DMS53 (cell line): ENCODE measurements at places on chromosomes 11 and 22.

- no peak for DNase-seq
Observed at GRCh38 chr11:57735619-57736298, 5.5 kb upstream of the SELENOH start.

DNA sequence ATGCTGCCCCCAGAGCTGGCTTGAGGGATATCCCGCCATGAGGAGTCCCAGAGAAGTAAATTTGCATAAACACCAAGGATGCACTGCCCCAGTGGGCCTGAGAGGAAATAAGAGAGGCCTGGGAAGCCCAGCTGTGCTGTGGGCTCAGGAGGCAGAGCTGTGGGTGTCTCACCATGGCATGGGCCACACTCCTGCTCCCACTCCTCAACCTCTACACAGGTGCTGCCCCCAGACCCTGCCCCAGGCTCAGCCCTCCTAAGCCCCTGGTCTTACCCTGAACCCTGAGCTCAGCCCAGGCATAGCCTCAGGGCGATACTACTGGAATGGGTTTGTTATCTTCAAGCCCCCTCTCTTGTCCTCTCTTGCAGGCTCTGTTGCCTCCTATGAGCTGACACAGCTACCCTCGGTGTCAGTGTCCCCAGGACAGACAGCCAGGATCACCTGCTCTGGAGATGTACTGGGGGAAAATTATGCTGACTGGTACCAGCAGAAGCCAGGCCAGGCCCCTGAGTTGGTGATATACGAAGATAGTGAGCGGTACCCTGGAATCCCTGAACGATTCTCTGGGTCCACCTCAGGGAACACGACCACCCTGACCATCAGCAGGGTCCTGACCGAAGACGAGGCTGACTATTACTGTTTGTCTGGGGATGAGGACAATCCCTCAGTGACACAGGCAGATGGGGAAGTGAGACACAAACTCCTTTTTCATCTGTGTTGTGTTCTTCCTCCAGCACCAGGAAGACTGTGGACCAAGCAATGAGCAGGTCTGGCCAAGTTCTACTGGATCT, 59.9 kb downstream of the GGTLC2 start:
- no peak for DNase-seq

GRCh38 chr22:36797911-36798673, 18.7 kb downstream of the PVALB start:
- DNase-seq, result no peak

DNA sequence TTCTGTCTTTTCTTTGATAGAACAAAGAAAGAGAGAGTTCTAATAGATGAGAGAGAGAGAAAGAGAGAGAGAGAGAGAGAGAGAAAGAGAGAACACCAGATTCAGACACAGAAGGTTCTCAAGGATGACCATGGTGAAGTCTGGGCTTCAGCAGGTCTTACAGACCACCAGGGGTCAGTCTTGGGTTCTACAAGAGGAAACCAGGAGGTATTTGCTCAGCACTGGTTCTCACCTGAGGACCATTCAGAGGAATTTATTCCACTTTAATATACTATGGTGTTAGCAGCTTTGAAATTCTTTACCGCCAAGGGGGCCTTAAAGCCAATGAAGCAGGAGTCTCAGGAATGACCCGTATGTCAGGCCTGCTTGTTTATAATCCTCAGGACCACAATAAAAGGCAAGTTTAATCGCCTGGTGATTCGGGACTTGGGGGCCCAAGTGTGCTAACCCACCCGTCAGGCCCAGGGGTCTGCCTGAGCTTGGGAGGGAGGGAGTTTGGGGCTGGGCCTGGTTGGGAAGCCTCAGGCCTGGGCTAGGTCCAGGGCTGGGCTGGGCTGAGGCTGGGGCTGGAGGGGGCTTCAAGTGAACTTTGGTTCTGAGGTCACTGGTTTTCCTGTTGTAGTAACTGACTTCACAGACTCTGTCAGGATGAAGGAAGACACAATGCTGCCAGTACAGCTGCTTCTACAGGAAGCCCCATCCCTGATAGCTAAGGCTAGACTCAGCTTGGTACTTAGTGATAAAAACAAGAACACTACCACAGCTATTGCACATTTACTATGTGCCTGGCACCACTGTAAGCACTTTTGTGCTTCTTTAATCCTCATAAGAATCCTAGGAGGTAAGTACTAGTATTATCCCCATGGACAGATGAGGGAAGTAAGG, 179.2 kb upstream of the ZBED5 start:
- peak; percentile 93 for DNase-seq

GRCh38 chr11:108758458-108758857, 93.6 kb downstream of the DDX10 start:
- no peak for DNase-seq

- DNase-seq, result peak; percentile 69
Observed at GRCh38 chr11:93198215-93198845, 539 bp upstream of the SLC36A4 start.

GRCh38 chr22:36191106-36191836, 10.3 kb downstream of the APOL4 start:
- no peak for DNase-seq

GRCh38 chr22:48906216-48906835, 921.3 kb downstream of the BRD1 start:
- DNase-seq, result no peak

DNA sequence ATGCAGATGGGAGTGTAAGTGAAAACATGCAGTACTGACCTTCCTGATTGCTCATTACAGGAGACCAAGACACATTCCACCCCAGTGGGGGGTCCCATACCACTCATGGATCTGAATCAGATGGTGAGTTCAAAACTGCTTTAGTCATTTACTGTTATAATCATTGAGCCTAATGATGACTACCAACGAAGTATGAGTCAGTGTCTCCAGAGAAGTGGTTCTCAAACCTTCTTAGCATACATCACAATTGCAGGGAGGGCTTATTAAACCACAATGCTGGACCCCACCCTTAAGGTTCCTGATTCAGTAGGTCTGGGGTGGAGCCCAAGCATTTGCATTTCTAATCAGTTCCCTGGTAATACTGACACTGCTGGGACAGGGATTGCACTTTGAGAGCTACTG, 75.8 kb downstream of the CD44 start:
- DNase-seq, result no peak

DNA sequence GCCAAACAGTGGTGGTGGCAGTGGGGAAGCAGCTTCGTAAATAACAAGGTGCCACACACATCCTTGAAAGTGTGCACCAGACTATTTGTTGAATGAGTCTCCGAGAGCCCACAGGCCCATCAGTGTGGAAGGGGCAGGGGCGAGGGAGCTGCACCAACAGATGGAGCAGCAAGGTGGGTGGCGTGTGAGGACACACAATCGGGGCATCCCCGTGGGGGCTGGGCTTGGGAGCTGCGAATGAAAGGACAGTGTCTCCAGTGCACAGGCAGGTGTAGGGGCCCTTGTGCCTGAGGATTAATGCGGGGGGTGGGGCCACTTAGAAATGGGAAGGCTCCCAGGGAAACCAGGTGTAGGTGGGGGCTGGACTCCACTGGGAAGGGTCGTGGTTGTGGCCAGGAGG, 2.8 kb downstream of the NRXN2 start:
- DNase-seq, result no peak

GRCh38 chr11:117819096-117820040, 5.2 kb downstream of the FXYD2 start:
- peak; percentile 93 for DNase-seq

- DNase-seq, result peak; percentile 68
Observed at GRCh38 chr11:71372693-71373657, 75.2 kb downstream of the DHCR7 start.

DNA sequence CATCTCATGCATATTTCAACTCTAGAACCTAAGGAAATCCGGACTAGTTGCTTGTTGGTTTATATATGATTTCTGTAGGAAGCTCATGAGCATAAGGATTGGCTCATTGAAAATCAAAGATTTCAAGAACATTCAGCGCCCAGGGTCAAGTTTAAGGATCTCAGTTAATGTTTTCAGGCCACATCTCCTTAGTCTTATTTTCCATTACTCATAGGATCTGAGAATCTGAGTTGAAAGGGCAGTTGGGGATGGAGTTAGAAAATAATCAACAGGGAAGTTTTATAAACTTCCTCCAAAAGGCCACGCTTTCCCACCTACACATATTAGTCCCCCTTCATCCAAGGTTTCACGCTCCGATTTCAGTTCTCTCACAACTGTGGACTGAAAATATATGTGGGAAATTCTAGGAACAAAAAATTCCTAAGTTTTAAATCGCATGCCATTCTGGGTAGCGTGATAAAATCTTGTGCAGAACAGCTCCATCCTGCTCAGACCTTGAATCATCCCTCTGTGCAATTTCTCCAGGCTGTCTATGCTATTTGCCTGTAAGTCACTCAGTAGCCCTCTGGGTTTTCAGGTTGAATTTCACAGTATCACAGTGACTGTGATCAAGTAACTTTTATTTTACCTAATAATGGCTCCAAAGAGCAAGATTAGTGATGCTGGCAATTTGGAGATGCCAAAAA, 160.2 kb downstream of the KIRREL3 start:
- no peak for DNase-seq

GRCh38 chr11:110951037-110951949, 239.1 kb upstream of the ARHGAP20 start:
- DNase-seq, result peak; percentile 27

GRCh38 chr11:27477243-27477642, 4.7 kb upstream of the LGR4 start:
- no peak for DNase-seq

- no peak for DNase-seq
Observed at GRCh38 chr11:36212564-36213392, 76.4 kb downstream of the COMMD9 start.

DNA sequence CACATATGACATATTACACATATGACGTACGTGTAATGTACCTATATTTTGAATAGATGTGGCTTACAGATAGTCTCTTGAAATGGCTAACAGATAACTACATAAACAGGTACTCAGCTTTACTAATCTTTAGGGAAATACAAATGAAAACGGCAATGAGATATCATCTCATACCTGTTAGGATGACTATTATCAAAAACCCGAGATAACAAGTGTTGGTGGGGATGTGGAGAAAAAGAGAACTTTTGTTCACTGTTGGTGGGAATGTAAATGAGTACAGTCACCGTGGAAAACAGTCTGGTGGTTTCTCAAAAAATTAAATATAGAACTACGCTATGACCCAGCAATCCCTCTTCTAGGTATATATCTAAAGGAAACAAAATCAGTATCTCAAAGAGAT, 247.6 kb downstream of the ETS1 start:
- DNase-seq, result no peak

GRCh38 chr22:28029201-28029948, 110.3 kb upstream of the PITPNB start:
- peak; percentile 88 for DNase-seq

GRCh38 chr11:25432376-25432775, 899.6 kb upstream of the ANO3 start:
- no peak for DNase-seq

GRCh38 chr11:122803716-122804115, 34.6 kb upstream of the CRTAM start:
- no peak for DNase-seq

- peak; percentile 49 for DNase-seq
Observed at GRCh38 chr11:35274909-35275785, 136.2 kb downstream of the CD44 start.

- DNase-seq, result no peak
Observed at GRCh38 chr11:131614631-131615030, 244.2 kb downstream of the NTM start.

- DNase-seq, result no peak
Observed at GRCh38 chr22:46226577-46226976, 23.5 kb downstream of the CDPF1 start.

DNA sequence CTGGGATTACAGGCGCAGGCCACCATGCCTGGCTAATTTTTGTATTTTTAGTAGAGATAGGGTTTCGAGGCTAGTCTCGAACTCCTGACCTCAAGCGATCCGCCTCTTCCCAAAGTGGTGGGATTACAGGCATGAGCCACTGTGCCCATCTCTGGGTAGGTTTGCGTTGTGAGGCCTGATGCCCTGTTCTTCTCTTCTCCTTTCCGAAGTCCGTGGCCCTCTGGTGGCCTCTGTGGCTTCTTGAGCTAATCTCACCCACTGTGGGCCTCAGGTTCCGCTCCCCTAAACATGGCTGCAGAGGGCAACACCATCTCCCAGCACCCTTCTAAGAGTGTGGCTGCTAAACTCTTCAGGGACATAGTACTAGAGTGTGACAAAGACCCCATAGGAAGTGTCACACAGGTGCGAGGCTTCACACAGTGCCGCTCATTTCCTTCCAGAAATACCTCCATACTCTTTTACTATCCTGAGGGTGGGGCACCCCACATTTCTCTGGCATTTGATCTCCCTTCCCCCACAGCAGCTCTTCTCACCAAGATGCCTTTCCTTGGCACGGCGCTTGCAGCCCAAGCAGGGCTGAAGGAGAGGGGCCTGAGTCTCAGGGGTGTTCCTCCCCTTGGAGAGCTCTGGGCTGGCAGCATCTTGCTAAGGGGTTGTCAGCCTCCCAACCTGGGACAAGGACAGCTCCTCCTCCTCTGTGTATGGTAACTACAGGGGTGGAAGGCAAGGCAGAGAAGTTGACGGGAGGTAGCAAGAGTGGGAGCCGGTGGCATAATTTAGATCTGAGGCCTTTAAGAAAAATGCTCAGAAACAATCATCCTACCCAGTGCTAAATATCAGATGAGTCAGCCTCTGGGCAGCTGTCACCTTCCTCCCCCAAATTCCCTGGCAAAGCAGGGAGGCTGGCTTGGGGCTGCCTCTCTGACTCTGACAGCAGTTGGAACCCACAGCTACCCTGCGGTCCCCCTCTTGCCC, 6.1 kb downstream of the THY1 start:
- DNase-seq, result no peak

- DNase-seq, result no peak
Observed at GRCh38 chr11:133946541-133947318, 10.0 kb downstream of the IGSF9B start.

DNA sequence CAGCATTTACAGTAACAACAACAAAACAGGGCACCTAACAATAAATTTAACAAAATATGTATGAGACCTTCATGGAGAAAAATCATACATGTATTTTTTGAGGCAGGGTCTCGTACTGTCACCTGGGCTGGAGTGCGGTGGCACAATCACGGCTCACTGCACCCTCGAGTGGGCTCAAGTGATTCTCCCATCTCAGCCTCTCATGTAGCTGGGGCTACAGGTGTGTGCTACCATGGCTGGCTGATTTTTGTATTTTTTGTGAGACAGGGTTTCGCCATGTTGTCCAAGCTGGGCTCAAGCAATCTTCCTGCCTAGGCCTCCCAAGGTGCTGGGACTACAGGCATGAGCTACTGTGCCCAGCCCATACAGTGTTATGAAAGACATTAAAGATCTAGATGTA, 278.1 kb downstream of the SWAP70 start:
- peak; percentile 25 for DNase-seq

GRCh38 chr11:109819410-109819809, 273.8 kb upstream of the ZC3H12C start:
- no peak for DNase-seq

- no peak for DNase-seq
Observed at GRCh38 chr11:68282141-68282860, 10.5 kb upstream of the C11orf24 start.
